ENCODE measurements at places on chromosomes 5 and 9.

DNA sequence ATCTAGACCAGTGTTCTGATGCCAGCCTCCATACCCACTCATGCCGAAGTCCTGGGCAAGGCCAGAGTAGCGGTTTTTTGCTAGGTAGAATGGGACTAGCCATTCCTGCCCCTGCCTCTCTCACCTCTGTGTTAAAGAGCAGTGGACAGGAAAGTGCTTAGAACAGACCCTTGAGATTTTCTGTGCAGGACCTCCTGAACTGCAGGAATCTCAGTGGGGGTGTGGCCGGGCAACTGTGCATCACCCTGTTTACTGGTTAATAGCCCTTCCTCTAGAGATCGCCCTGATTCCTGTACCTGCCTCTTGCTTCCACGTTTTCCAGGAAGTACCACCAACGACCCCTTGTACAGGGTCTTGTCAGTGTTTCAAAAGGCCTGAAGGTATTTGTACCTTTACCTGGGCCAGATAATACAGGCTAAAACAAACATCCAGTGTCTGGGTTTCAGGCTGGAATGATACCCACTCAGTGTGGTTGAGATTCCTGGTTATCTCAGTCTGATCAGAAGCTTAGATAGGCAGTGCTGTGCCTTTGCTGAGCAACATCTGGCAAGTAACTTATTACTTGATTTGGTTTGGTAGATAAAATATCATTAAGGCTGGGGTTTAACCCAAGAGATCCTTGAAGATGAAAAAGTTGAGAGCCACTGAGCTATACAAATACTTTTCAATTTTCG is 65.9 kb downstream of the RGS3 start:
- DNase-seq: no peak

GRCh38 chr9:134325813-134326723 is at the start of gene RXRA:
Gene RXRA, plus strand, starts transcription at chr9:134326455. Its CDS starts 177 bp downstream, at chr9:134326632.
- DNase-seq: peak; percentile 46

- no peak for DNase-seq
Observed at GRCh38 chr9:95516221-95516733, 494 bp downstream of the PTCH1 start.

DNA sequence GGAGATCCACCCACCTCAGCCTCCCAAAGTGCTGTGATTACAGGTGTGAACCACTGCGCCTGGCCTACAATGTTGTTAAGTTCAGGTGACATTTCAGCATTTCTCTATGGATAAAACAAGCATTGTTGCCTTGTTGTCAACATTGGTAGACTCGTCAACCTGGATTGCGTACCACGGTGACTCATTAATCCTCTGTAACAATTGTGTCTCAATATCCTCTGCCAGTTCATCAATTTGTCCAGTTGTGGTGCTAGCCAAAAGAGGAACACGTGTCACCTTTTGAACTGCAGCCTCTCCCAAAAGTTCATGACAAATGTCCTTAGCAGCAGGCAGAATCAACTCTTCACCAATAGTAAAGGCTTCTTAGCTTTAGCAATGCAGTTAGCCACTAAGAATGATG is 46.3 kb upstream of the LARP1 start:
- DNase-seq: no peak

- no peak for DNase-seq
Observed at GRCh38 chr9:110031511-110032173, 176.3 kb downstream of the C9orf152 start.

GRCh38 chr5:142925795-142926194 is 155.6 kb downstream of the ARHGAP26 start:
- DNase-seq: no peak

GRCh38 chr5:85000671-85001070 is 616.0 kb upstream of the EDIL3 start:
- no peak for DNase-seq

DNA sequence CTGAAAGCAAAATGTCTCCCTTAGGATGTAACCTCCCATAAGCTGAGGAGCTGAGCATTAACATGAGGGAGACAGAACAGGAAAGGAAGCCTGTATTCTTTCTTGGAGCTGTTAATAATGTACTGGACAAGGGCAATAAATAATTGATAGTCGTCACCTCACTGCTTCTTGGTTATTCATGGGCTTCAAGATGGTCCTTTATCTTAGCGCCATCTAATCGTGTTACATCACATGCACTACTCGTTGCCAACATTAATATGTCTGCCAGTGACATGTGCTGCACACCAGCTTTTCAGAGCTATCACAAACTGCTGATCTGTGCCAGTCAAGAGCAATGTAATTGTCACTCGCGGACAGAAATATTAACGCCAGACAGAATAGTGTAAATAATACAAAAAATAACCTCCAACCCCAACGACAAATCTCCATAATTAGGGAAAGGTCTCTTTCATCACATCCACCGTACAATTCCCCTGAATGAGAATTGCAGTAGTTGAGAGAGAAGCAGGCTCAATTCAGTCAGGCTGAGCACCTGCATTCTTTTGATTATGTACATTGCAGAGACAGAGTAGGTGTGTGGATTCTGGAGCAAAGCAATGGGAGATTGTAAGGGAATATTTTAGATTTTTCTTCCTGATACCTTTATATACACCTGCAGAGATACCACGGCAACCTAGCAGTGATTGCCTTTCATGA is 267.1 kb downstream of the SPATA31D1 start:
- no peak for DNase-seq

- no peak for DNase-seq
Observed at GRCh38 chr5:133409210-133409674, 203.1 kb downstream of the FSTL4 start.

GRCh38 chr5:100401149-100401548 is 134.0 kb upstream of the FAM174A start:
- no peak for DNase-seq

- DNase-seq: no peak
Observed at GRCh38 chr9:121322737-121323448, 47.2 kb downstream of the STOM start.

DNA sequence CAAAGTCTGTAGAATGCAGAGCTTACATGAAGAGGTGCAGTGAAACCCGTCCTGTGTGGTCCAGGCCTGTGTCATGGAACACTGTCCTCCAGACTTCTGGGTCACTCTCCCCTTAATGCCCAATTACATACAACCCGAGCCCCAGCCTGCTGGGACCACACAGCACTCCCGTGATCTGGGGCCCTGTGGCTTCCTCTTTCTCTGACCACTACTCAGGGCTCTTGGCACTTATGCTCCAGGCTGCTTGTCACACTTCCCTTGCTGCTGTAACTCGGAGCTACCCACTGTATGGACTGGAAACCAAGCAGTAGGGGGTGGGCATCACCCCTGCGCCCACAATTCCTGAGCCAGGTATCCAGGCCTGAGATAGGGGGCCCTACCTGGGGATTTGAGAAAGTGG is 10.3 kb upstream of the IL3 start:
- no peak for DNase-seq

GRCh38 chr9:13665418-13666066 is 386.1 kb upstream of the MPDZ start:
- DNase-seq: no peak

- no peak for DNase-seq
Observed at GRCh38 chr5:126376443-126376842, 46.8 kb upstream of the GRAMD2B start.

DNA sequence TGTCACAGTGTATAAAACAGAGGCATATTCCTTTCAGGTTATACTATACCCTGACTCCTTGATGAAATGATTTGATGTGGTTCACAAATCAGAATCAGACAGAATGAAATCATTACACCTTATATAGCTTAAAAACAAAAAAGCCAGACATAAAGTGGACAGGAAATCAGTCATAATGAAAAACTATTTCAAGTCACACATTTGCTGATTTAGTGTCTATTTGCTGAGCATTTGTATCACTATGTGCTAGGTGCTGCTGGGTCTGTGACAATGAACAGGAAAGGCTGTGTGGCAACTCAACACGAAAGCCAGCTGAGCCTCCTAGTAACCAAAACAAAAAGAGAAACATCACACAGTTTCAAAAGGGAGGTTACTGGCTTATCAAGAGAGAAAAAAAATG is 194.0 kb downstream of the EFNA5 start:
- DNase-seq: no peak

GRCh38 chr9:4787876-4788275 is 4.9 kb upstream of the RCL1 start:
- DNase-seq: no peak
